Hindlimb muscle (tissue), 1 donor: ENCODE measurements at places on chromosomes 16 and 17. TPM values are rescaled to one million over a fixed set of nuclear protein-coding genes. Genes with fewer than 3 reads are reported as not detected.

OGFOD1 gene
- 36.5 TPM for polyA plus RNA-seq

SOX8 gene
- polyA plus RNA-seq: 43.7 TPM

SNAI3 gene
- polyA plus RNA-seq: 6.4 TPM

KRT25 gene
- polyA plus RNA-seq: 0.19 TPM

ARHGAP44 gene
- polyA plus RNA-seq: 4.5 TPM

GRCh38 chr16:65068151-65068740 is 53.6 kb downstream of the CDH11 start:
- peak; percentile 23 for DNase-seq

DNA sequence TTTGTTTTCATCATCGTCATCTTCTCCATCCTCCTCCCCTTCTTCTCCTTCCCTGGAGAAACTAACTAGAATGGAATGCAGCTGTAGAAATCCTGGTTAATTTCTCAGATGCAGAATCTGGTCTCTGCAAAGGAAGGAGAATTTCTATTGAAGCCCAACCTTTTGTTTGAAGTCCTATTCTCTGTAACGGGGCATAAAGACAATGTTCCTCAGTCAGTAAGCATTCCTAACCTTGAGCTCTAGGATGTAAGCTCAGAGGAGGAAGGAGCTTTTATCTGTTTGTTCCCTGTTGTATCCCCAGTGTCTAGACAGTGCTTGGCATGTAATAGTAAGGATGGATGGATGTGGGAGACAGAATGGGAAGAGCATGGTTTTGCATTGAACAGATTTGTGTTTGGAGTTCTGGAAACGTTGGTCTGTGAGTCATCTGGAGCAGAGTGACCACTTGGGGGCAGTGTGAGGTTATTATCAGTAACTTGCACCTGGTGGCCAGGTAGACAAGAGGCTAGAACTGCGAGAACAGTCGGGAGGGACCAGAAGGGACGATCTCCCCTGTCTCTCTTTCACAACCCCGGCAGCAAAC is 363.7 kb downstream of the SNX29 start:
- DNase-seq: no peak

GRCh38 chr16:73150786-73151185 is 102.9 kb upstream of the ZFHX3 start:
- DNase-seq: no peak

DNA sequence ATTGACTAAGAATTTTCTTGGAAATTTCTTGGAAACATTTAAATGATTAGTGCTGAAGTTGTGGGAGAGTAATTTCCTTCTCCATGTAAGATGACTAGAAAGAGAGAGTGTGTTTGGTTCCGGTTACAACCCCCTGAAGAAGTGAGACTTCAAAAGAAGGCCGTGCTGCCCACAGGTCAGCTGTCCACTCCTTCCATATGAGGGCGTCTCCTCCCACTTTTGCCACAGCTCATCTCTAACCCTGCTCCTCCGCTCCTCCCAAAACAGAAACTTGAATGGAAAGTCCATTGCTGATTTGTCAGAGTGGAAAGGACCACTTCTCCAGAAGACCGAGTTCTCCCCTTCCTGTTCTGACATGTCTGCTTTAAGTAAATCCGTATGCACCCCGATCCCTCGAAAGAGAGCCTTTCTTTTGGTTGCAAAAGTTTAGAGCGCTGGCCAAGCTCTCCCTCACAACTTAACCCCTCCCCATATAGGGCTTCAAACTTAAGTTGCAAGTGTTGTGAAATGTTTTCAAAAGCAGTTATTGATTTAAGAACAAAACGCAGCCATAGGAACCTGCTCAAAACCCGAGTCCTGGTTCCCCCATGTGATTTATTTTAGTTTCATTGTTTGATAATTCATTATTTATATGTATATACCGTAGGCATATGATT is 129.5 kb downstream of the SOCS1 start:
- DNase-seq: no peak

GRCh38 chr17:34865716-34866115 is 95.5 kb downstream of the CCT6B start:
- no peak for DNase-seq

DNA sequence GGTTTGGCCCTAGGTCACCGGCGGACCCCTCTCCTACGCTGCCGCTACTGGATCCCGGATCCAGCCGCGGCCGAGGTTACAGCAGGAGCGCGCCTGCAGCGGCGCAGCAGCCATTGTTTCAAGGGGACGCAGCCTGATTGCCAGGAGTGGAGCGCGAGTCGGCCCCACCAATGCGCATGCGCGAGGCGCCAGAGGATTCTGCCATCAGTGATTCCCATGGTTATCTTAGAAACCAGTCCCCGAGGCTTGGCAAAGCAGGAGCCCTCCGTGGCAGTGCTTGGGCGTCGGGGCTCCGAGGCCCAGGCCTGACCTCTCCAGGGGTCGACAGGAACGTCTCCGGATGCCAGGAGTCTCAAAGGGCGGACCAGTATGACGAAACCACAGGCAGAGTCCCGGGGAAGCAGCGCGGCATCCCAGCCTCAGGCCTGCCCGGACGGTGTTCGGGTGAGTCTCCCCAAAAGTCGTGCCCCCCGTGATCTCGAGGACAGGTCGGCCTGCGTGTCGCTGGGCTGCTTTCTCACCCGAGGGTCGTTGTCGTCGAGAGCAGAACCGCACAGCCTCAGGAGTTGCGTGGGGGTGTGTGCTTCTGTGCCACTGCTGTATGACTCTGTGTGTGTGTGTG is 608.5 kb downstream of the KCNJ18 start:
- DNase-seq: no peak

DNA sequence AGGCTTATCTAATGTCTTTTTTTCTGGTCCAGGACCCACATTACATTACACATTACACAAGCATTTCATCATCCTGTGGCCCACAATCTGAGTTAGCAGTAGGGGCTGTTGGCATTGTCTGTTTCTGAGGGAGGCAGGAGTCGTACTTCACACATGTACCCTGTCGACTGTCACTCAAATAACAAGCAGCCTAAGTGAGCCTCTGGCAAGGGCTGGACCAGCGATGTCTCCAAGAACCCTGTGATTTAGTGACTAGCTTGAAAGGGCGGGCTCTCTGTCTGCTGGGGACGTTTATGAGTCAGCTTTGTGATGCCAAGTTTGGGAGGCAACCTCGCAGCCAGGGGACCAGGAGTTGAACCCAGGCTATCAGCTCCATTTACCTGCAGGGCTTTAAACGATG is 251.4 kb downstream of the HS3ST3B1 start:
- no peak for DNase-seq

DNA sequence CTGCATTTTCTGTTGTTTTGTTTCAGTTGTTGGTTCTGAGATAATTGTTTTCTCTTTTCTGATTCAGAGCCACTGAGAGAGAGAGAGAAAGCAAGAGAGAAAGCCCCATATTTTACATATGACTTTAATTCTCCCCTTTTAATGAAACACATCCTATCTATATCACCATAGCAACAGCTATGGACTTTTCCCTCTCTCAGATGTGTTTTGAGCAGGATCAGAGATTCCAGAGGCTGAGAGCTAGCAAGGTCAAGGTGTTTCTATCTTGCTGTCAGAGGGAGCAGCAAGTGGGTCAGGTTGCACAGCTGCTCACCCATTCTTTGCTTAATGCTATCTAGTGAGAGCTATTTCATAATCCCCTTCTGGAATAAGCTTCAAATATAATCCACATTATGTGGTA is 415.9 kb downstream of the CA10 start:
- no peak for DNase-seq

DNA sequence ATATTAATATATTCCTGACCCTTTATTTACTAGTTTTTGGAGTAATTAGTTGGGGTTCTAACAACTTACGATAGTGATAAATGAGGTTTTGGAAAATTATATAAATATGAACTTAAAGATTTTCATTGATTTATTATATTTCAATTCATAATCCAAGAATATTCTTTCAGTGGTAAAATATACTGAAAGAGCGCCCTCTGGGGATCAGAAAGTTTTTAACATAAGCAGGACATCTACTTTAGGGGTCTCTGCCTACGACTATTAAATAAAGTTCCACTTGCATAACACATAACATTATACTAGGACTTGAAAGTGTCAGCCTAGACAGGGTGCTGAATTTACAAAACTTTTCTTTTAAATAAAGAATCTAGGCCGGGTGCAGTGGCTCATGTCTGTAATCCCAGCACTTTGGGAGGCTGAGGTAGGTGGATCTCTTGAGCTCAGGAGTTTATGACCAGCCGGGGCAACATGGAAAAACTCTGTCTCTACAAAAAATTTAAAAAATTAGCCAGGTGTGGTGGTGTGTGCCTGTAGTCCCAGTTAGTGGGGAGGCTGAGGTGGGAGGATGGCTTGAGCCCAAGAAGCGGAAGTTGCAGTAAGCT is 15.6 kb downstream of the RFWD3 start:
- no peak for DNase-seq

- DNase-seq: no peak
Observed at GRCh38 chr16:89918453-89919347, at the start of gene MC1R. Gene MC1R (plus strand): TSS chr16:89918862. CDS start chr16:89919259, 397 bp downstream.

- no peak for DNase-seq
Observed at GRCh38 chr17:51353296-51353695, 93.0 kb downstream of the UTP18 start.

DNA sequence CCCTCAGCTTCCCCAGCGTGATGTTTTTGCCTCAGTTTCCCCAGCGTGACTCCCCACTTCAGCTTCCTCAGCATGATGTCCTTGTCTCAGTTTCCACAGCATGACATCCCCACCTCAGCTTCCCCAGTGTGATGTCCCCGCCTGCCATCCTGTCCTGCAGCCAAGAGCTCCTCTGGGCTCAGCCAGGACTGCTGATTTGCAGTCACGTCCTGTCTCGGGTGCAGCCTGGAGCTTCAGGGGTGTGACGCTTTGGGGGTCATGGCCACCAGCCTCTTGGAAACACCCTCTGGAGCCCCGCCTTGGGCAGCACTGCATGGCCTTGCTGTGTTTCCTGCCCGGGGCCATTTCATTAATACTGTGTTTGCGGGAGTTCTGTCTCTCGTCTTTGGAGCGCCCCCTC is 16.5 kb upstream of the NUDT16L1 start:
- no peak for DNase-seq

GRCh38 chr17:66829386-66829864 is 5.5 kb upstream of the CACNG5 start:
- peak; percentile 77 for DNase-seq

DNA sequence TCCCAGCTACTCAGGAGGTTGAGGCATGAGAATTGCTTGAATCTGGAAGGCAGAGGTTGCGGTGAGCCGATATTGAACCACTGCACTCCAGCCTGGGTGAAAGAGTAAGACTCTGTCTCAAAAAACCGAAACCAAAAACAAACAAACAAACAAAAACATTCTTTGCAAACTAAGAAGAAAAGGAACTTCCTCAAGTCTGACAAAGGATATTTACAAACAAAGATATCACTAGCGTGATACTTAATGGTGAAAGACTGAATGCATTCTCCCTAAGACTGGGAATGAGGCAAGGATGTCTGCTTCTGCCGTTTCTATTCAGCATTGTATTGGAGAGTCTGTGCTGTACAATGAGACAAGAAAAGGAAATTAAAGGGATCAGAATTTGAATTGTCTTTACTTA is 10.5 kb upstream of the MPO start:
- DNase-seq: no peak

GRCh38 chr16:11088074-11088730 is 143.8 kb downstream of the CLEC16A start:
- DNase-seq: no peak

- DNase-seq: no peak
Observed at GRCh38 chr17:34071886-34072420, 183.1 kb upstream of the CCL2 start.

- no peak for DNase-seq
Observed at GRCh38 chr16:72979974-72980373, 68.0 kb downstream of the ZFHX3 start.

DNA sequence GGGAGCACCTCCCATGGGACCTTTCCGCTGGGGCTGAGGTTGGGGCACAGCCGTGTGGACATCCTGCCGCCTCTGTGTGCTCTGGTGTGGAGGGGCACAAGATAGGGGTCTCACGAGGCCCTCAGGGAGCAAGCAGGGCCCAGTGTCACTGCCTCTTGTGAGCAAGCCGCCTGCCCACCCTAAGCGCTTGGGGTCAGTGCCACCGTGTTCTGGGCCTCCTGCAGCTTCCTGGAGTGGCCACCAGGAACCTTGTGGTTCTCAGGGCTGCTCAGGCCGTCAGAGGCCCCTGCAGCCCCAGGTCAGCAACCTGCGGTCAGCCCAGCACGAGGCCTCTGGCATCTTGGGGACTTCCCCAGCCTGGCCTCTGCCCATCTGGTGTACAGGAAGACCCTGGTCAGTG is 13.6 kb upstream of the CAPN15 start:
- DNase-seq: no peak

GRCh38 chr16:89621698-89622409 is 8.4 kb downstream of the DPEP1 start:
- DNase-seq: no peak
